ENCODE measurements at places on chromosomes 2 and 18.

DNA sequence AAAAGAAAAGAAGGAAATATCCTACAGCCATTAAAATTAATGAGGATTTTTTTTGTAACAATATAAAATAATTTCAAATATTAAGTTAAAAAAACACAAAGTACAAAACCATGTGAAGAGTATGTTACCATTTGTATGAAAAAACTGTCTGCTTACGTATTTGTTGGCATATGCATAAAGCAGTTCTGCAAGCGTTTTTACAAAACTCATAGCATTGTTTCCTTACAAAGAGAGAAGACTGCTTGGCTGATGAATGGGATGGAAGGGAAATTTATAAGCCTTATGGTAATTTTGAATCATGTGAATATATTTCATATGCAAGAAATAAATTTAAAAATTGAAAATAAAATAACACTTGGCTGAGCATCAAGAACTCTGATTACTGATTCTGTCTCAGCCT, 63.1 kb downstream of the METTL4 start:
- DNase-seq, result no peak

DNA sequence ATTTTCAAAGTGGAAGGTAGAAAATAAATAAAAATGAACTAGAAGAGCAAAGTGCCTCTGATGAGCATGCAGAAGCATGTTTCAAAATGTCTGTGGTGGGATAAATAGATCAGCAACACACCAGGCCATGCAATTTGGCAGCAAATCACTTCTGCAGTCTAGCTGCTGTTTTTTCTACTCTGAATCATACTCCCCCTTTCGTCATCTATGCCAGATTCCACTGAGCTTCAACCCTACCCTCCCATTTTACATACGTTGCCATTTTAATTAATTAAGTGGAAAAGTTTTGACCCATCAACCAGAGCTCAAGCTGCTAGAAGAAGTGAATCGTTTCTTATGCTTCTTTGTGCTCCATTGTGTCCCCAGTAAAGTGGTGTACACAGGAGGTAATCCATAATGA, 79.3 kb downstream of the NRXN1 start:
- DNase-seq, result no peak

GRCh38 chr2:191115804-191116203, 35.0 kb downstream of the STAT4 start:
- no peak for DNase-seq

- DNase-seq, result no peak
These were observed at the start of gene NPPC for GRCh38 chr2:231926180-231926741. NPPC (minus strand) TSS chr2:231926396; CDS start chr2:231926249, 147 bp downstream.

DNA sequence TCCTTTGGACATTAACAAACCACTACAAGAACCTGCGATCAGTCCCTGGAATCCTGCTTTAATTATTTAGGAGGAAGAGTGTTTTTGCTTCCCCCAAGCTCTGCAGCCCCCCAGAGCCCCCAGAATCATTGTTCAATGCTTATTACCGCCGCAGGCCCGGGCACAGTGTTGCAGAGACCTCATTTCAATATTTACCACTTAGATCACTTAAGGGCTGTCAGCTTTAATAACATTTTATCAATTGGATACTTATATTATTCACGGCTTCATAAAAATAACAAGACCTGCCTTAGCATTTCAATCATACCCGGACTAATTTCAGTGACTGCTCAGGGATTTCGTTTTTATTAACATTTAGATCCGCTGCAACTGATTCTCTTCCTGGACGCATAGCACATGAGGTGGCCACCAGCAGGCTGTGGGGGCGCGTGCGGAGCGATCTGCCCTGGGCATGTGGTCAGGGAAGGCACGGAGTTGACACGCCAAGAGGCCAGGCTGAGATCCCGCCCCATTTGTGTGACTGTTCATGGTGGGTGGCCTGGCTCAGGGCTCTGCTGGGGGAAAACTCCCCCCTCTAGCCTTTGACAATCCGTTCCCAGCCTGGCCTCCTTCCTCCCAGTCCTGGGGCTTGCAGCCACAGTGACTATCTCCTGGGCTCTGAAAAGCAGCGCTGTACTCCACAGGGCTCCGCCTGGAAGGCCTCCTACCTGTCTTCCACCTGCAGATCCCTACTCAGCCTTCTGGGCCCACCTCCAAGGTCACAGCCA, 267.6 kb downstream of the SRBD1 start:
- DNase-seq, result no peak

DNA sequence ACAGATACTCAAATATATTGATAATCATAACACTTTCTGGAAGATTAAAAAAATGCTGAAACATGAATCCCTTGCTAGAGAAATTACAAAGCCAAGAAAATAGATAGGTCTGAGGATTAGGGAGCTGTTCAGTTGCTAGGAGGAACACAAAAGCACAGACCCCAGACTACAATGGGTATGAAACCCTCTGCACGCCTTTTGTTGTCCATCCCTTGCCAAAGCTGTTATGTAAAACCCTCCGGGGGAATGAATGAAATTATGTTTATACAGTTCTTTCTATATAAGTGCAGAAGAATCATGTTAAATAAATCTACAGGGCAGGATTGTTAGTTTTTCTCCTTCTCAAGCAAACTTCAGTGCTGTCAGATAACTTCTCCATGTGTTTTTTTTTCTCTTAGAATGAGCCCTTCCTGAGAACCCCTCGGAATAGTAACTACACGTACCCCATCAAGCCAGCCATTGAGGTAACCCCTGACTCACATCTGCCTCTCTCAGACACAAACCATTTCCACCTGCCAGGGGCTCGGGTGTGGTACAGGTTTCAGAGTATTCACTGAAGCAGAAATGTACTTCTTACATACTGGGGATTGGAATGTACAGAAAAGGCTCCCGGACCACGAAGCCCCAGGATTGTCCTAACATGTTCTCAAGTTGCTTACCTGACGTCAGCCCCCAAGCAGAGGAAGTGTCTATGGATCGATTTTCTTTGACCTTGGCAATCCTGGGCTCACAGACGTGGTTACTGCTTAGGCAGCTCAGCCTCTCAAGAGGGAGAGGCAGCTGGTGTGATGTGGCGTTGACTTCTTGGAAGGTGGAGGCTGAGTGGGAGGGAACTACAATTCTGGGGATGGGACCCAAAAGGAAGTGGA, 118.0 kb downstream of the PLB1 start:
- DNase-seq, result peak; percentile 100

- DNase-seq, result no peak
These were observed 11.3 kb upstream of the FSHR start for GRCh38 chr2:49165662-49166061.

- no peak for DNase-seq
These were observed 4.1 kb downstream of the PARD6G start for GRCh38 chr18:80243204-80243603.

- no peak for DNase-seq
These were observed 6.9 kb upstream of the EHBP1 start for GRCh38 chr2:62698653-62699052.

- DNase-seq, result no peak
These were observed 2.6 kb downstream of the GTF3C2 start for GRCh38 chr2:27353762-27354596.

- DNase-seq, result no peak
These were observed 129.4 kb upstream of the SP3 start for GRCh38 chr2:174094542-174094941.

GRCh38 chr2:142286618-142287017, 155.8 kb upstream of the LRP1B start:
- DNase-seq, result no peak

DNA sequence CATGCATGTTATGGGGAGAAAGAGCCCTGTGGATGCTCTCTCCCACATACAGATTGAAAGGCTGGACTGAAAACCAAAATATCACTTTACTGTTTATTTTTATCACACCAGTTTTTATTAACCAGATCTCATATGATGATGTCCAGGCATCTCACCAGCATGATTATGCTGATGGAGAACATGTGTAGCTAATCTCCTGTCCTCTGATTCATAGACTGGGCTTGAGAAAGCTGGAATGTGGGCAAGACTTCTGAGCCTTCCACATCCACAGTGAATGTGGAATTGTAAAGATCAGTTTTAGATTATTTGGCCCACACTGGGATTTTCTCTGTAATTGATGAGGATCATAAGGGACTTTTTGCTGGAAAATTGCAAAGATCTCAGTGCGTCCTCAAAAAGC, 137.9 kb downstream of the ICOS start:
- no peak for DNase-seq

DNA sequence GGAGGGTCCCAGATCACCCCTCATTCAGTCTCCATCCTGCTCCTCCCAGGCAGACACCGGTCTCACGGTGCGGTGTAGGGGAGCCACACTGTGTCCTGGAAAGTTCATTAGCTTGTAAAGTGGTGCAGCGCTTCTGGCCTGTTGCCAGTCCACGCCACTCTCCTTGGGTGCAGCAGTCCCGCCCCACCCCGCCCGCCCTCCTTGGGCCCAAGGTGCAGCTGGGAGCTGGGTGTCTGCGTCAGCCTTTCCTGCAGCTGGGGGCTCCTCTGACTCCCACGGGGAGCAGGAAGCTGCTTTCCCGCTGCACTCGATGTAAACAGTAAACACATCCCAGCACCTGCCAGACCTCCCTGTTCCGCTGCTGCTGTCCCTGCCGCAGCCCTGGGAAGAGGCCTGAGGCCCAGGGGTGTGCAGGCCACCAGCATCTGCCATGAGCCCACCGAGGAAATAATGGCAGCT, 53.8 kb upstream of the ASB18 start:
- no peak for DNase-seq

GRCh38 chr2:62036761-62037250, 131.3 kb downstream of the COMMD1 start:
- no peak for DNase-seq

- DNase-seq, result no peak
These were observed 110.4 kb downstream of the LRP1B start for GRCh38 chr2:142020368-142020767.

GRCh38 chr2:105596411-105596921, 148.2 kb upstream of the NCK2 start:
- no peak for DNase-seq

DNA sequence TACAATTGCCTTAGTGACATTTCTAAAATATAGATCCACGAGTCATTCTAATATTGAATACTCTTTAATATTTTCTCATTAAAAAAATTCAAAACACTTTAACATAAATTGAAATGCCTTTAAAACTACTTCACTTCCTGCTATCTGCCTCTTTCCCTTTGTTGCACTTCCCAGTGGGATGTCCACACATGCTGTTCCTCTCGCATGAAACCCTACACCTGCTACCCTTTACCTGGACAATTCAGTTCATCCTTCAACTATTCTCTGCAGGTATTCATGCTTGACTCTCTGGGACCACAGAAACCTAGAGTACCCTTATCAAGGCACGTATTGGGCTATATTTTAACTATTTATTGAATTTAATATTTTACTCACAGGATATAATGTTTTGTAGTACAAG, 373.3 kb upstream of the GALNT5 start:
- no peak for DNase-seq

DNA sequence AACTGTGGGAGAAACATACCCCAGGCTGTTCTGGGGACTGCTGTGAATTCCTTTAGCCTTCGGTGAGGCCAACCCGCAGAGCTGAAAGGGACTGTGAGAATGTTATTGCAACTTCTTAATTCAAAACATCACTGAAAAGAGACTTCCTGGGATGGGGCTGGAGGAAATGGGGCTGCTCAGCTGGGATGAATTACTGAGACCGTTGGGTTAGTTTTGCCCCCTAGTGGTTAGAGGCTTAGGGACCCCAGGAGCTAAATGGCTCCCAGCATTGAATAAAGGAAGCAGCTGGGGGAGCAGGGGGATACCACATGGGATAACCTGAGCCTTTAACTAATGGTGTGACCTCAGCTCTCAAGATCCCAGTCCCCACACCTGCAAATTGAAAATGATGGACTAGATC, 941.1 kb upstream of the FANCL start:
- no peak for DNase-seq

DNA sequence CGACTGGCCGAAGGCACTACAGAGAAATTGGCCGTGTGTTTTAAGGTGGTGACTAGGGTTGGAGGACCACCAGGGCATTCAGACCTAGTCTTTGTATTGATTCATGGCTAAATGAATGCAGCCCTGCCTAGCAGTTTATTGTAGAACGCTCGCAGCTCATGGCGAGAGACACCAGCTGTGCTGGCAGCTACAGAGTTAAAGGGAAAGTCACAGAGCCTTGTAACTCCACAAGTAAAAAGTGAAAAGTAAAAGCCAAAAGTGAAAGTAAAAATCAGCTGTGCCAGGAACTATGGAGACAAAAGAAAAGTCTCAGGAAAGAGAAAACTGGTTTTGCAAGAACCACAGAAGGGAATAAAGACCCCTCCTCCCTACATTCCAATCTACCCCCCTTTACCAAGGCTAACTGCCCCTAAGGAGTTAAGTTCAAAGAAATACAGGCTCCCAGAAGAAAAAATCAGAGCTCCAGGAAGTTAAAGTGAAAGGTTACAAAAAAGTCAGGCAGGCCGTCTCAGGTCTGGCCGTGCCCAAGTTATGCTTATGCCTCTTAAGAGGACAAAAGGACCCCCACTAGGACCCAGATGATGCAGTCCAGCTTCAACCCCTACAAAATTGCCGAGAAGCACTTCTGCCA, 46.4 kb upstream of the SELENOI start:
- DNase-seq, result no peak

DNA sequence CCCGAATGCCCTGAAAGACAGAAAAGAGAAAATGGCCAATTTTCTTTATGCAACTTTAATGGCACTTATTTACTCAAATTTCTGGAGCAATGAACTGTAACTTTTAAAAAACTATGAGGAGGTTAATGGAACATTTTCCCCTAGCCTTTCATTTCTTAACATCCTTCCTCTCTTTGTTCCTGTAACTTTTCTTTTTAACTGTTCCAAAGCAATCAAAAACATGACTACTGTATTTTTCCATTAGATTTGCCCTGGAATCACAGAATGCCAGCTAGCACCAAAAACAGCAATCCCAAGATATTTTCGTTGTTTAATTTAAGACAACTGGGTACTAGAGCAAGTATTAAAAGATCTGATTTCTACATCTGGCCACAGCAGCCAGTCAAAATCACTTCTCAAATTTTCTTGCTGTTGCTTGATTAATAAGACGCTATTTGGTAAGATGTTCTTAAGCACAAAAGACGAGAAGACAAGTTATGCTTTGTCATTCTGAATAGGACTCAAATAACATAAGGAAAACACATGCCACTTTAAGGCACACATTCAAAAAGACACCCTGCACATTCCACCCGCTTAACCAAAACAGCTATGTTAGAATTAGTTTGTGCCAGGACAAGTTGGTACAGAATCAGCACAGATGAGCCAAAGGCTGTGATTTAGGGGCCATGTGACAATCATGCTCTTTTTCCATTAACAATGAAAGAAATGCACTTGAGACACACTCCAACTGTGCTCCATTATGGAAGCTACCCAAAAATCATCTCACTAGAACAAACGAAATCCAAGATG, 3.6 kb downstream of the STARD7 start:
- no peak for DNase-seq

DNA sequence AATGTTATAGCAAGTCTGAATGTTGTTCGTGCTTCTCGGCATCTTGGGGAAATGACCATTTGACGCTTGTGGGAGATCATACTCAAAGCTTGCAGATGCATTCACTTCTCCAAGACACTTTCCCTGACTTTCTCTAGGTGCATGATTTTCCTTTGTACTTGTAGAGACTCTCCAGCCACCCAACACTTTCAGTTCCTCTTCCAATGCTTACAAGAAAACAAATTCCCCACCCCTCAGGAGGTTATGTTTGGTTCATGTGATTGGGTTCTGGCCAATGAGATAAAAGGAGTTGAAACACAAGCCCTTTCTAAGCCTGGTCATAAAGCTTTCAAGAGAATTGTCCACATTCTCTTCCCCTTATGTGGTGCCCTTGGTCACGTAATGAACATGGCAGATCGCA, 156.3 kb downstream of the EPHA4 start:
- DNase-seq, result no peak
